ENCODE measurements at places on chromosomes 4 and X.

DNA sequence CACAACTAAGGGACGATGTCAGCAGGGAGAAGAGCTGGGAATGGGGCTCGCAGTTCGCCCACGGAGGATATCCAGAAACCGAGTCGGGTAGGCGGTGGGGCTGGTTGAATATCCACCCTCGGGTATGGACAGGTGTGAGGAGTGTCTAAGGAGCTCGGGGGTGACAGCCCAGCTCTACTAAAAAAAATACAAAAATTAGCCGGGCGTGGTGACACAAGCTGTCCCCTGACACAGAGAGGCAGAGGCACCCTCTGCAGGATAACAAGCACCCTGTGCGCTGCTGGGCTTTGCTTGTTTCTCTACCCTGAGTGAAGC, 12.2 kb upstream of the ASMTL start:
- no peak for DNase-seq

DNA sequence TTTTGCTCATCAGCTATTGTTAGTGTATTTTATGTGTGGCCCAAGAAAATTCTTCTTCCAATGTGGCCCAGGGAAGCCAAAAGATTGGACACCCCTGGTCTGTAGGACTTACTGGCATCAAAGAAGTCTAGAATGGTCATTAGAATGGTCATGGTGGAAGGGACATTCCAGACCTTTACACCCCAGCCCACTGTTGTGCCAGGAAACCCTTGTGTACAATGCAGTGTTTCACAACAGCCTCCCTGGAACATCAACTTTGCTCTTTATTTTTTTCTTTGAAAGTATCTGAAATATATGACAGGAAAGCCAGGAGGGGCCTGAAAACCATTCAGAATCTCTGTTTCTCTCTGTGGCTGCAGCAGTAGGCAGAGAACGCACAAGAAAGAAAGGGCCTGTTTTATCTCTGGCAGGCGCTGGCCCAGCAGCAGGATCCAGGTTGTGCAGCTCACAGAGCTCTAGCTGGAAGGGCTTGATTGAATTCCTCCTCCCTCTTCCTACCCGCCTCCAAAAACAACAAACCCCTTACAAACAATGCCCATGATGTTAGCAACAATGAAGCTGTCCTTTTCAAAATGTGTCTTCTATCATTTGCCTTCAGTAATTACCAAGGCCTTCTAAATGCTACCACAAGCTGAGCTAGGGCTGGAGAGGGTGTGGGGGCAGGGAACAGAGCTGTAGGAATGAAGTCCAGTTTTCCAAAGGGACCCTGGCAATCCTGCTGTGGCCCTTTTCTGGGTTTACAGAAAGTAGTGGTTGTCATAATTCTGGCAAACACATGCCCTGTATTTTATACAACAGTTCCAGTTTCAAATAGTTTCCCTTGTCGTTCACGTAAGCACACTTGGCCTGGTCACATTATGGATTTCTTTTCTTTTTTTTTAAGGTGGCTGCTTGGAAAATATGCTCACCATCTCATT, 32.3 kb upstream of the TFDP3 start:
- DNase-seq, result no peak

DNA sequence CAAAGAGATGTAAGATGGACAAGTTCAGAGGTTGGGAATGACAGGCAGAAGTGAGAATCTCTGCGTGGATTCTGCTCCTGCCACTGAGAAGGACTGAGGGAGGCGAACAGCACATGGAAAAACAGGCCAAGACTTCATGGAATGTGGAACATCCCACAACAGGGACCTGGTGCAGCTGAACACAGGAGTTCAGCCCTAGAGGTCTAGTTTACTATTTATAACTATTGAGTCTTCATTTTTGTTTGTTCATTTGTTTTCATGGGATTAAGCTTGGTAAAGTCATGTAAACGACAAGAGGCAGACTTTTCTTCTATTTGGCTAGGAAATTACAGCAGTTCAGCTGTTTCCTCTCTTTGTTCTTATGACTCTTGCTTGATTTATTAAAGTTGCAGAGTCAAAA, 234.5 kb downstream of the MAML3 start:
- no peak for DNase-seq

DNA sequence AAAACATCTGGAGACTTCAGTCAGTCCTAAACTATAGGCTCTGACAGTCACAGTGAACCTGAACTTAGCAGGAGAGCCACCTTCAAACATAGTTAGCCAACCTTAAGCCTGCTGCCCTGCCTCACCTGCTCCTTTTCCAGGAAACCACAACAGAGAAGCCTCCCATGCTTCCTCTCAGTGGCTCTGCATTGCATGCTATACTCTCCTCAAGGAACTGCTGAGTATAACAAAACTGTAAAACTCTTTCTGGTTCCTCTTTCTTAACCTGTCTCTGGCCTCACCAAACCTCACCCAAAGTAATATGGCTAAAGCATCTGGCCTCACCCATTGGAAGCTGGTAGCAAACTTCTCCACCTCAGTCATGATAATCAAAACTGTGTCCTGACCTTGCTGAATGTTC, 122.1 kb downstream of the ANKRD50 start:
- DNase-seq, result no peak

- DNase-seq, result no peak
These were observed 103.6 kb downstream of the CHIC2 start for GRCh38 chr4:53960843-53961242.

GRCh38 chr4:173211222-173211621, 42.6 kb downstream of the GALNT7 start:
- no peak for DNase-seq

GRCh38 chr4:170080496-170080895, 9.3 kb downstream of the AADAT start:
- no peak for DNase-seq

DNA sequence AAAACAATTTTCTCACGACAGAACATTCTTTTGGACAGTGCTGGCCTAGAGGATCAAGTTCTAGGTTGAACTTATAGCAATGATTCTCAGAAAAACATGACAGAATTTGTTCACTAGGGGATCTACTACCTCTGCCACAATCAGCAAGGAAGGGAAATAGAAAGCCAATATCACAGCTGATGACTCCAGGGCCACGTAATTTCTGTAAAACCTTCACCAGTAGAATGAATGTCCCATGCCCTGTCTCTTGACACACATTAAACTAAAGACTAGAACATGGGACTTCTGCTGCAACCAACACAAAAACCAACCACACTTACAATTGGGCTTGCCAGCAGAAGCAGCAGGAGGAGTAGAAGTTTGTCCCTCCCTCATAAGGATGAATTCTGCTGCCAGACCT, 86.0 kb upstream of the NPFFR2 start:
- no peak for DNase-seq

- no peak for DNase-seq
These were observed 61.5 kb upstream of the CLCN4 start for GRCh38 chrX:10095246-10095645.

GRCh38 chr4:76947369-76947768, 2.2 kb upstream of the SEPTIN11 start:
- DNase-seq, result no peak

DNA sequence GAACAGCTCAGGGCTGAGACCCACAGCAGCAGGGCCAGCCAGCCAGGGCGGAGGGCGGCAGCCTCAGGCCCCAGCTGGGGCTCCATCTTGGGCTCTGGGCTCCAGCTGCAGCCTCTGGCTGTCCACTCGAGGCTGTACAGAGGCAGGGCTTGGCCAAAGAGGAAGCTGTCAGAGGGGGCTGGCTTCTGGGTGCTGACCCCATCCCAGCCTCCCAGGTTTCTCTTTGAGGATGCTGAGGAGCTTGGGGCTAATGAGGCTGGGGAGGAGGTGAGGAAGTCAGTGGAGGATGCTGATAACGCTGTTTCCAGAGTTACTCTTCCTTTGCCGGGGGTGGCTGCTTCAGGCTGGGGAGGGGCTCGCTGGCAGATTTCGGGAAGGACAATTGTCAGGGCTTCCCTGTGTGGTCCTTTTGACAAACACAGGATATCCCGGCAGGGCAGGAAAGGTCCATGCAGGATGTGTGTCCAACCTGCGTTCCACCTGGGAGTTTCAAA, at the start of gene DIPK2B:
DIPK2B (minus strand) TSS at position 136 of the 494 bp plus-strand sequence; CDS start at position 86, 50 bp downstream.
- no peak for DNase-seq

GRCh38 chrX:134840370-134840769, 150.4 kb upstream of the SMIM10 start:
- no peak for DNase-seq

DNA sequence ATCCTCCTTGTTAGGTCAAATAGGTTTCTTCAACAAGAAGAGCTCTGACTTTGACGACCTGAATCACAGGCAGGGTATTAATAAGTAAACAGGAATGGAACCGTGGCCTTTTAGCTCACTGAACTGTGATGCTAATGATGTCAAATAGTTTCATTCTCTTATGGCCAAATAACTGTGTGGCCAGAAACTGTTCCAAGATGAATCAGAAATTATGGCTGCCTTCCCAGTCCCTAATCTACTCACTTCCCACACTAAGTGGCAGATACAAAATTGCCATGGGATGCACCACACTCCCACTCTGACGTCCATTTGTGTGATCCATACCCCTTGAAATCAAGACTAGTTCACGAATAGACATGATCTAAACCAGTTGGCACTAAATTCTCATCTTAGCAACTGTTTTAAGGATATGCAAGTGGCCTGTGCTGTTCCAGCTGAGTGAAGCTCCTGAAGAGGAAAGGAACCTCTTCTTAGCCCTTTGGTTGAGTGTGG, 455.4 kb downstream of the IL15 start:
- DNase-seq, result no peak

DNA sequence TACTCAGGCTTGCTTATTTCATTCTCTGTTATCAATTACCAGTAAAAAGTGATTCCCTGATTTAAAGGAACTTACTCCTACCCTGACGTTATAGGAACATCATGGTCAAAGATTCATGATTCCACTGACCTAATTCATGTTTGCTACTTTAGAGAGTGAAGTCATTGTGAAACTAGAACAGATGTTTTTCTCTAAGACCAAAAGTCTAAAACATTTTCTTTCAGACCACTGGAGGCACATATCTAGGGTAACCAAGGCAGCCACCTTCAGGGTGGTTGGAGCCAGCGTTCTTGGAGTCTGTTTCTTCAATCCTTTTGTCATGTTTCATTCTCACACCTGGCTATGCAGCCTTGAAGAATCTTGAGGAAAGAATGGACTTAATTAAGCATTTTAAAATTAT, 77.8 kb downstream of the GALNTL6 start:
- peak; percentile 7 for DNase-seq

- no peak for DNase-seq
These were observed 108.5 kb downstream of the ZNF330 start for GRCh38 chr4:141329174-141329569.

DNA sequence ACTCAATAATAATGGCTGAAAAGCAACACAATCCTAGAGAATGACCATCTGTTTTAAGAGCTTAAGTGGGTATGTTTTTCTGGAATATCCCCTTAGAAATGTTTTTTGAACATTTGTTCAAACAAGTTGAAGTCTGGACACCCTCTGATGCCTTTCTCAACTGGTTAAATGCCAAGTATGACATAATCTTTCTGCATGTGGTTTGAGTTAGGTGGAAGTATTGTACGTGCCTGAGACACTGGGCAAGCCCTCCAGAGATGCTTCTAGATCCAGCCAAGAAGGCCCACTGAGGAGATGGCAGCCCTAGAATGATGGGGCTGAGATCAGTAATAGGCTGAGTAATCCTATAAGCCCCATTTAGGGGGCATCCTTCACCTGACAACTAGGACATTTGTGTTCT, 493.1 kb downstream of the MAGEE1 start:
- DNase-seq, result no peak

DNA sequence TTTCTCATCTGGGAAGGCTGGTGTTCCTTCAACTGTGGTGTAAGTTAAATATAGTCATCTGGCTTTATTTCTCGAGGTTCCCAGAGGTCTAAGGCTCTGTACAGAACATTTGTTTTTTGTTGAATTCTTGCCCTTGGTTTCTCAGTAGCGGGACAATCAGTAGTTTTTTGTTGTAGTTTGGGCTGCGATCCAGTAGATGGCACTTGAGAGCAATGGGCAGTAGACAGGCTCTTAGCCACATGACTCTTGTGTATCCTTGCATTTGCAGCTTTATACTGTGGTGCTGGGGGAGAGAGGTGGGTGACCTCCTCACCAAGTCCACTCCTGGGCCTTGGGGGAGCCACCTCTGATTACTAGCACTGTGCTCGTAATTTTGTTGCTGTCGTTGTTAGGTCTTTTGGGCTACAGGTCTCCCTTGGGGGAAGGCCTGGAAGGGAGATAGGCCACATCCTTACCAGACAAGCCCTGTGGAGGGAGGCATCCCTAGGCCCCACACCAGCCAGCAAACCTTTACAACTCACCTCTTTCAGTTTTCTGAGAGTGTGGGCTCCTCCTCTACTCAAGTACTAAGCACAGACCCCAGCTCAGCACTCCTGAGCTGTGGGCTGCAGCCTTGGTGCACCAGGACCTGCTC, 8.1 kb downstream of the ETDB start:
- DNase-seq, result peak; percentile 21

- no peak for DNase-seq
These were observed 1383.3 kb upstream of the PCDH7 start for GRCh38 chr4:29336861-29337260.

- DNase-seq, result no peak
These were observed 18.8 kb downstream of the SLC7A11 start for GRCh38 chr4:138223231-138223910.

DNA sequence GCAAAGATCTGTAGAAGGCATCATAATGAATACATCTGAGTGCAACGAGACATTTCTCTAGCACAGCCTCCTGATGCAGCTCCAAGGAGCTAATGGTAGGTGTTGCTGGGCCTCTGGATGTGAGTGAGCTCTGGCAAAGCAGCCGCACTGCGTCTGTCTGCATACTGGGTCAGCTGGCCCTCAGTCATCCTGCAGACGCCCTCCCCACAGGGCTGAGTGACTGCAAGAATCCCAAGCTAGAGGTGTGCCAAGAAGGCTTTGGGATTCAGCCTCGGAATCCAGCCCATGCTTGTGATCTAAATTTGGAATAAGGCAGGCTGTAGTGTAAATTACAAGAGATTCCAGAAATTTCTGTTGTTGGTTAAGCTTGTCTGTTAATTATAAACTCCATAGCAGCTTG, 18.5 kb downstream of the HERC3 start:
- no peak for DNase-seq

GRCh38 chr4:68021185-68021584, 57.9 kb upstream of the TMPRSS11A start:
- no peak for DNase-seq

DNA sequence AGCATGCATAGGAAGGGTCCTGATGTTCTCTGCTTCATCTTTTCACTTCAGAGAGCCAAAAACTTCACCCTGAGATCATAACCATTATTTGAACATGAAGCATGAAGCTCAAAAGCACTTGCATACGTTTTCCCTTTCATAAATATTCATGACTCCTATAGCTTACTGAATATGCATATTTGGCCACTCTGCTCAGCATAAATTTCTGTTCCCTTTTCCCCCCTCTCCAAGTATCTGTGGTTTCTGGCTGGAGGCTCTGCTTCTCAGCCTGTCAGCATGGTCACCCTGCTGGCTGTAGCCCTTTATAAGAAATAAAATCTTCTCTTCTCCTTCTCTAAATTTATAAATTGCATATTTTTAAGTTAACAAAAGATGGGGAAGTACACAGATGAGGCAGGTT, 384.7 kb upstream of the AGA start:
- no peak for DNase-seq

- DNase-seq, result no peak
These were observed 43.4 kb downstream of the TET2 start for GRCh38 chr4:105189855-105190650.
